GM20000 (cell line): ENCODE measurements at places on chromosomes 12 and 14.
A peak's percentile ranks its signal among the peaks of the same experiment; 100 is the strongest.

GRCh38 chr12:99024870-99025269 lies 379.8 kb downstream of the APAF1 start:
- no peak for DNase-seq

- no peak for DNase-seq
These were observed 76.6 kb downstream of the SINHCAF start for GRCh38 chr12:31249356-31249755.

GRCh38 chr12:58804749-58805148 lies 115.6 kb downstream of the LRIG3 start:
- peak; percentile 7 for DNase-seq

GRCh38 chr14:29898470-29898869 lies 29.2 kb downstream of the PRKD1 start:
- no peak for DNase-seq

DNA sequence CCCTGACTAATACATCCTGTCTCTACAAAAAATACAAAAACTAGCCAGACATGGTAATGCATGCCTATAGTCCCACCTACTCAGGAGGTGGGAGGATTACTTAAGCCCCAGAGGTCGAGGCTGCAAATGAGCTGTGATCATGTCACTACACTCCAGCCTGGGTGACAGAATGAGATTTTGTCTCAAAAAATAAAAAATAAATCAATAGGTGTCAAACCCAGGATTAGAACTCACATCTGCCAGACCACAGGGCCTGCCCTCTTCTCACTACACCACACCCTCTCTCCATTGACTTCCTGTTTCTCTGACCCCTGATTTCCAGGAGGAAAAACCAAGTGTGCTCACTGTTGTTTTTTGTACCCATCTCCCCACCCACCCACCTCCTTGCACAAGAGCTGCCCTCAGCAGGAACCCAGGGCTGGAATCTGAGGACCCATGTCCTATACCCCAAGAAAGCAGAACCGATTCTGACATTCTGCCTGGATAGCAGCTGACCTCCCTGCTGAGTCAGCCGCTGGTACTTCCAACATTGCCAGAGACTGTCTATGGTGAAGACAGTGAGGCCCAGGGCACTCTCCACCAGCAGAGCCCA lies 6.2 kb downstream of the CMKLR1 start:
- no peak for DNase-seq

- no peak for DNase-seq
These were observed 340.1 kb downstream of the GLT1D1 start for GRCh38 chr12:129193263-129193871.

DNA sequence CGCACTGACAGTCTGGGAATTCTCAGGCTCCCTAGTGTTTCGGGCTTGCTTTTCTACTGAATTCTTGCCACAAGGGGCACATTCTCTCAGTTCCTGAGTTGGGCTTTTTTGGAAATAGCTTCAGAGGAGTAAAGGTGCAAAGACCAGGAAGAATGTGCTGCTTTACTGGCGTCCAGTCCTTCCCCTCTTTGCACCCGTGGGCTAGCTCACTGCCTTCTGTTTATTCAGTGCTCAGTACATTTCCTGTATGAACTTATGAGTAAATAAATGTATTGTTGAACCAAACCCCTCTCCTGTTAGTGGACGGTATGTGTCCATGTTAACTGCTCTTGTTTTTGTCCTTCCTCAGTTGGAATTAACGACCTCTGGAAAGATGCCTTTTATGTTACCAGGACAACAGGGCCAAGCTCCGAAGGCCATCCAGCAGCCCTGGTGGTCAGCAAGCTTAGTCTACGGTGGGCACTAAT lies 24.0 kb downstream of the GSG1 start:
- no peak for DNase-seq

DNA sequence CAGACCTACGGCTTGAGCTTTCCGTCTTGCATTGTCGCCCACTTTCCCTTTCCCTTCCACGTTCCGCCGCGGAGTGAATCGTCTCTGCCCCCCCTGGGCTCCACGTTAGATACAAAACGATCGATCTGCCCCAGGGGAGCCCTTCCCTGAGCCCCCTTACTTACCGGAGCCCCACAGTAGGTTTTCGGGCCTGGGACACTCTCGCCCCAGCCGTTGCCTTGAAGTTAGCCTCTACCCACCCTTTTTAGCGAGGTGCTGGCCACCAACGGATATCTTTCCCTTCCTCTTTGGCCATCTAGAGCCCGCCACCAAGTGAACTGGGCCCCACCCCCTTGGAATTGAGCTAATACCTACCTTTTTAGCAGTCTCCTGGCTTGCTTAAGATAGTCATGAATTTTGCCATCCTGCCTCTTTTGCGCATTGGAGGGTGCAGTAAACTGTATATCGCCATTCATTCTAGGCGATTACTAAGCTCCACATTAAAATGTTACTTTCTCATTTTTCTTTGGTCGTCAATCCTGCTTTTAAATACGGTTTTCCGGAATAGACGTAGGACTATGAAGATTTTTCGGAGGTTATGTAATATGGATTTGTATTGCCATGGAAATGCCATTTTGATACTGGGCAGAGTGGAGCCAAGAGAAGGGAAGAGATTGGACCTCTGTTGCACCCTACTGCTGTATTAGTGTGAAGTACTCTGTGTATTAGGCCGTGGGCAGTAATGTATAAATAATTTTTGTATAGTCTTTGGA lies 764 bp downstream of the RBM25 start:
- DNase-seq: peak; percentile 58

DNA sequence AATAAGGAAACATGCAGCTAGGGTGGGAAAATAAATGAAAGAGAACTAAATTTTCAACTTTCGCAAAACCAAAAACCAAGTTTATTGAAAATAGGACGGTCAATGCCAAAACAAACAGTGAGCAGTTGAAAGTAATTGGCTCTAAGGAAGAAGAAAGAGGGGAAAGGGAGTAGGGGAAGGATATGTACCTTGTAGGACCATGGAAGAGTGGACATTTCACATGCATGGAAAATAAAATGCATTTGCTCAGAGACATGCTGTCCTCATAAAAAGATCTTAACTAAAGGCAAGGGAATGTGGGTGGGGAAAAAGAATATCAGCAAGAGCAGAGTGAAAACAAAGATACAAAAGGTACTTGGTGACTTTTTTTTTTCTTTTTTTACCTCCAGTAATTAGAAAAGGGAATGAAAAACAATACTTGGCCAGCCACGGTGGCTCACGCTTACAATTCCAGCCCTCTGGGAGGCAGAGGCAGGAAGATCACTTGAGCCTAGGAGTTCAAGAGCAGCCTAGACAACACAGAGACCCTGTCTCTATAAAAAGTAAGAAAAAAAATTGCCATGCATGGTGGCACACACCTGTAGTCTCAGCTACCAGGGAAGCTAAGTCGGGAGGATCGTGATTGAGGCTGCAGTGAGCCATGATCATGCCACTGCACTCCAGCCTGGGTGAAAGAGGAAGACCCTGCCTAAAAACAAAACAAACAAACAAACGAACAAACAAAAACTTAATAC lies 6.6 kb downstream of the TXNDC16 start:
- no peak for DNase-seq

- no peak for DNase-seq
These were observed 51.7 kb upstream of the CCDC196 start for GRCh38 chr14:66434464-66434863.

GRCh38 chr14:61120576-61120975 lies 139.5 kb downstream of the SLC38A6 start:
- no peak for DNase-seq

GRCh38 chr12:121300083-121300819 lies 3.7 kb upstream of the CAMKK2 start:
- DNase-seq: no peak

DNA sequence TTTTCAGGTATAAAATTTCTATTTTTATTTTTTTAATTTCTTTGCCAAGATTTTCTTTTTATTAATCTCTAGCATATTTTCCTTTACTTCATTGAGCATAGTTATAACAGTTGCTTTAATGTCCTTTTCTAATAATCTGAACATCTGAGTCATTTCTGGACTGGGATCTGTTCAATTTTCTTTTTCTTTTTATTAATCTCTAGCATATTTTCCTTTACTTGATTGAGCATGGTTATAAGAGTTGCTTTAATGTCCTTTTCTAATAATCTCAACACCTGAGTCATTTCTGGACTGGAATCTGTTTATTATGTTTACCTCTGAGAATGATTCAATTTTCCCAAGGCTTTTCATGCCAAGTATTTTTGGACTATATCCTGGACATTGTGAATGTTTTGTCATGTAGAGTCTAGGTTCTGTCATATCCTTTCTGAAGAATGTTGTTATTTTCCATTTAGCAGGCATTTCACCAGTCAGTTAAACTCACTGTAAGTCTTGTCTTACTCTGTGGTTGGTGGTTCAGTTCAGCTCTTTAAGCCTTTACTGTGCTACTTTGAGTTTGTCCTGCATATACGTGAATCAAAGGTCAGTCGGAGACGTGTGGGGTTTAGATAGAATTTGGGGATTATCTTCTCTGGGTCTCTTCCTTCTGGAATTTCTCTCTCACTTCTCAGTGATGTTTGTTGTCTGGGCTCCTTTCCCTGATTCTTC lies 20.3 kb downstream of the TTC6 start:
- DNase-seq: no peak

GRCh38 chr12:49288412-49288853 lies 6.5 kb upstream of the PRPH start:
- DNase-seq: peak; percentile 88

DNA sequence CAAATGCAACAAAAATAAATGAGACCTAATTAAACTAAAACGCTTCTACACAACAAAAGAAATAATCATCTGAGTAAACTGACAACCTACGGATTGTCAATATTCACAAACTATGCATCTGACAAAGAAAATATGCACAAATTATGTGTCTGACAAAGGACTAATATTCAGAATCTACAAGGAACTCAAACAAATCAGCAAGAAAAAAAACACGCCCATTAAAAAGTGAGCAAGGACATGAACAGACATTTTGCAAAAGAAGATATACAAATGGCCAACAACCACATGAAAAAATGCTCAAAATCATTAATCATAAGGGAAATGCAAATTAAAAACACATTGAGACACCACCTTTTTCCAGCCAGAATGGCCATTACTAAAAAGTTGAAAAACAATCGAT lies 37.0 kb downstream of the BLTP3B start:
- DNase-seq: no peak

GRCh38 chr12:64752833-64753238 lies 6.4 kb downstream of the GNS start:
- DNase-seq: no peak

DNA sequence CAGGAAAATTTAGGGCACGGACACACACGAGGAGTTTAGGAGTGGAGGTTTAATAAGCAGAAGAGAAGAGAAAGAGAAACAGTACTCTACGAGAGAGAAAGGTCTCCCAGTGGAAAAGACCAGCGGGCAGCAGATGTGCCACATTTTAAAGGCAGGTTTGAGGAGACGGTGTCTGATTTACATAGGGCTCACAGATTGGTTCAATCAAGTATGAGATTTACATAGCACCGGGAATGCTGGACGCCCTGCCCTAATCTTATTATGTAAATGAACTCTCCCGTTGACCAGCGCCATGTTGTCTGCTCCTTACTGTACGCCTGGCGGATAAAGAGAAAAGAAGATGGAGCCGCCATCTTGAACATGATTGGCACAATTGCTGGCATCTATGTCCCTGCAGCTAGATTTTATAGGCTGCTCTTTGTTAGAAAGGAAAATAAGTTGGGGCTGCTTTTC lies 17.9 kb downstream of the NFKBIA start:
- DNase-seq: no peak

DNA sequence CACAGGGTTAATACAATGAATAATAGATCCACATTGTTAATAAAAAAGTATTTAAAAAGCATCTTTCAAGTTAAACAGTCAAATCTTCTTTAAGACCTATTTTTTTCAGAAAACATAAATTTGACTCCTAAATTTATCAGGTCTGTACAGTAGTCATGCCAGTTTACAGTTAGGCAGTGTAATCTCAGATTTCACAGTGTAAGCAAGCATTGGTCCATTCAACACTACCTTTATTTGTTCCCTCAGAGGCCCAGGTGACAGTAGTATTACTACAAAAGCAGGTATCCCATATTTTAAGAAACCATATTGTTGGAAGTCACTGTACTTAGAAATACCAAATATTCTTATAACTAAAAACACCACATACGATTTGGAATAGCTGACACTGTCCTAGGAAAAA lies 6.1 kb downstream of the ATP2B1 start:
- DNase-seq: no peak

DNA sequence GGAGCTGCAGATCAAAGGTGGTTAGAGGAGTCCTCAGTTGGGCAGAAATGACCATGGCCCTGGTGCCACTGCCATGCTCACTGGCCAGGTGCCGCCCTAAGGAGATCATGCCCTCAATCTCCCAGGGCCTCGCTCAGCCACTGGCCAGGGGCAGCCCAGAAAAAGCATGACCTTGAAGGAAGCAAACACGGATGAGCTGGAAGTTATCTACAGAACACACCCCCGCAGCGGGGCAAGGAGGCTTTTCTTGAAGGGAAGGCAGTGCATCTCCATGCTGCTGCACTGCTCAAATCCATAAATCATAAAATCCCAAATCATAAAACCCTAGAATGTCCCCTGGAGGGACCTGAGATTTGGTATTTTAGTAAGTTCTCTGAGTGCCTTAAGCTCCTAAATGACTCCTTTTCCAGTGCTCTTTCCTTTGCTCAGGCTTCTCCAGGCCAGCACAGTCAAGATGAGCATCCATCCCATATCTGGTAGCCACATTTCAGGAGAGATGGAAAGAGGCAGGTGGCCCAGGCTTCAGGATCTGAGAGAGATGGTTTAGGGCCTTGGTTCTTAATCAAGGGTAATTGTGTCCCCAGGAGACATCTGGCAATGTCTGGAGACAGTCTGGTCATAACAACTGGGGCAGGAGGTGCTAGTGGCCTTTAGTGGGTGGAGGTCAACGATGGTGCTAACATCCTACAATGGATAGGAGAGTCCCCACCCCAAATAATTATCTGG lies 217.3 kb downstream of the RBM19 start:
- DNase-seq: no peak

GRCh38 chr14:47189911-47190484 lies 485.4 kb downstream of the MDGA2 start:
- DNase-seq: no peak

GRCh38 chr14:50092006-50092555 lies 24.3 kb downstream of the VCPKMT start:
- DNase-seq: no peak

DNA sequence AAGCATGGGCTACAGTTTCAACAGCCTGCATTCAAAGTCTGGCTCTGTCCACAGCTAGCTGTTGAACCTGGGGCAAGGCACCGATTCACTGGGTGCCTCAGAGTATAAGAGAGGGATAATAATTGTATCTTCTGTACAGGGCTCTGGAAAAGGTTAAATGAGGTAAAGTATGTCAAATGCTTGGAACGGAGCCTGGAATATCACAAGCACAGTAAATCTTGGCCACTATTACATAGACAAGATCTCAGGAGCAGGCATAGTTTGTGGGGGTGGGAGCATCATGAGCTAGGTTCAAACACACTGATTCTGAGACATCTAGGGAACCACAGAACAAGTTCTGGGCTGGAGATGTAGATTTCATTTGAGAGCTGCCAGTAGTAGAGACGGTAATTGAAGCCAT lies 203.7 kb upstream of the NUDT4 start:
- no peak for DNase-seq

GRCh38 chr12:112331886-112332285 lies 50.3 kb downstream of the HECTD4 start:
- no peak for DNase-seq
